Cardiac septum (tissue), 1 donor: ENCODE measurements at places on chromosomes 11 and 22. TPM values are rescaled to one million over a fixed set of nuclear protein-coding genes. Genes with fewer than 3 reads are reported as not detected.

Gene MIOX
- total RNA-seq, result not detected

Gene ANKK1
- total RNA-seq, result 0.16 TPM

Gene FHIP1B
- 19.7 TPM for total RNA-seq

Gene TMEM191C
- 1.7 TPM for total RNA-seq

Gene DDI1
- total RNA-seq, result not detected

Gene PYGM
- total RNA-seq, result 42.5 TPM

Gene SHISAL1
- total RNA-seq, result 0.70 TPM

Gene PARVG
- total RNA-seq, result 2.1 TPM

Gene CD3E
- 0.48 TPM for total RNA-seq

Gene AMOTL1
- 60.1 TPM for total RNA-seq

Gene FOSL1
- total RNA-seq, result 2.0 TPM
